ENCODE measurements at places on chromosomes 5 and 9.

- no peak for DNase-seq
Observed at GRCh38 chr9:129416821-129417539, 203.9 kb downstream of the C9orf50 start.

DNA sequence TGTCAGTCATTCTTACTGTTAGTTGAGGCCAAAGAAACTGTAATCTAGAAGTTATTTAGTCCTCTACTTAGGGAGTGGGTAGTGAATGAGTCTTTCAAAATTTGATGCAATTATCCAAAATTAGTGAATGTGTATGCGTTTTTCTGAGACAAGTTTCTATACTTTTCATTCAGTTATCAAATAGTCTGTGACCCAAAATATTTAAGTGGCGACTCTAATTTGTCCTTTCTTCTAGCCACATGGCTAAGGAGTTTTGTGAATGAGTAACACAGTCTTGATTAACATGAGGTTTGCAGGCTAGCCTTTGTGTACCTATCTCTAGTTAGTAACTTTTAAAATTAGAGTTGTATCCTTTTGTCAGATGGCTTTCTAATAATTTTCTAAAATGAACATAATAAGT, 45.6 kb downstream of the COMMD10 start:
- DNase-seq, result no peak

DNA sequence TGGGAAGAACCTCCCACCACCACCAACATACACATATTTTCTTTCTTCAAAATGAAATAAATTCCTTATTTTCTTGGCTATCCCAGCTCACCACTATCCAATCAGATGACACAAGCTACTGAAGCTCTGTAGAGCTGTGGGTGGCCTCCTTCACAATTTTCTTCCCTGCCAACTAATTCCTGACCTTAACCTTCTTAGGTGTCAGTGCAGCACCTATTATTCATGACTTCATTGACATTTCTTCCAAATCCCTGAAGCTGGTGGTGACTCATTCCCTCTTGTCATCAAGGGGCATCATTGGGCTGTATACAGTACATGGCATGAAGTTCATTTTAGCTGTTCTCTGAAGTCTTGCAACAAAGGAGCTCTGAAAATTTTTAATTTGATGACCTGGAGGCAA, 42.0 kb upstream of the ADRA1B start:
- no peak for DNase-seq

DNA sequence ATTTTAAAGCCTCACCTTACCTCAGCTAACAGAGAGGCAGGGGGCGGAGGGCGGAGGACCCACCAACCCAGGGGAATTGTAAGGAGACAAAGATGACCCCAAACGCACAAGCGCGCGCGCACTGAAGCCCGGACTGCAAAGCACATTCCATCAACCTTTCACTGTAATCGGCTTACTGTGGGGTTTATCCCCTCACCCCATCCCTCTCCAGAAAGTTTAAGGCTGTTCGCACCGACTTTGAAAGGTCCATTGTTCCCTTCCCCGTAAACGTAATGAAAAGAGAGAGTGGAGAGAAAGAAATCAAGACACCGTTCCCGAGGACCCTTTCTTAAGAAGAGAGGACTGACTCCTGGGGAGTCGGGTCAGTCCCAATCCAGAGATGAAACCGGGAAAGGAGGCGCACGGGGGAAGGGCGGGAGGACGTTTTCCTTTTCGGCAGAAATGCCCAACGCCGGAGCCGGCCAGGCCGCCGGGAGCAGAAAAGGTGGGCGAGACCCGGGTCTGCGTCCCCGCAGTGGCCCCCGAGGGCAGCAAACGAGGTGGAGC, 464 bp downstream of the CEMIP2 start:
- DNase-seq, result no peak

GRCh38 chr5:175021321-175021720, 296.9 kb downstream of the MSX2 start:
- DNase-seq, result no peak

All from GM10248 (cell line).